ENCODE measurements at places on chromosomes 3 and 15.

GRCh38 chr15:69061414-69061842, 46.9 kb downstream of the NOX5 start:
- DNase-seq, result no peak

DNA sequence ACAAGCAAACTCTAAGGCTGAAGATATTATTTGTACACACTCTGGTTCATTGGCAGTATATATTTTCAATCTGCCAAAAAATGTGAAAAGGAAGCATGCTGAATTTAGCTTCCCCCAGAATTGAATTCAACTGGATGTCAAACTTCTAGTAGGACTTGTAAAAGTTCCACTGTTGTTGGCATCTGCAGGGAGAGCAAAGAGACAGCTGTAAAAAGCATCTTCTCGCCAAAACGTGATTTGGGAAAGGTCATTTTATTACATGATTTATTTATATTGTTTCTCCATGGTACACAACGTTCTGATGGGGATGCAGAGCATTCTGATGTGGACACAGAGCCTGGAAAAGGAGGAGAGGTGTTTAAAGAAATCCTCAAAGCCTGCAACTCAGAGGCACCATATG, 196.7 kb upstream of the ADAMTS9 start:
- DNase-seq, result no peak

- DNase-seq, result no peak
Observed at GRCh38 chr3:192637803-192638202, 89.5 kb downstream of the FGF12 start.

- DNase-seq, result no peak
Observed at GRCh38 chr3:13563321-13563720, 14.4 kb downstream of the FBLN2 start.

- no peak for DNase-seq
Observed at GRCh38 chr3:8886546-8886945, 76.7 kb downstream of the RAD18 start.

- DNase-seq, result no peak
Observed at GRCh38 chr3:188531210-188531609, 377.3 kb downstream of the LPP start.

DNA sequence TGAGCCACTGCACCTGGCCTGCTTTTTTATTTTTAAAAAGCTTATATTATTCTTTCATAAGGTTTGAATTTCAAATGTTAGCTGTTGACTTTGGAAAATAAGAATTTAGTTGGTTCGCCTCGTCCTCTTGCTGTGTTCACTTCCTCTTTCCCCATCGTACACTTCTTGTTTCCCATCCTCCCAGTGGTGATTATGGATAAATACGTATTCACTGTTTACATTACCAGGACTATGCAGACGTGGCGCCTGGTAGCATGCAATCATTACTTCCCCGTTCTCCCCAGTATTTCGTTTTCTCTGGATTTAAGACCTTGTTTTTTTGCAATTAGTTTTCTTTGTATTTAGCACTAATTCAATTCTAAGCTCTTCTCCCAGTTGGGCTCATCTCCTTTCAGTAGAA, 70.1 kb downstream of the LMLN start:
- DNase-seq, result no peak

- no peak for DNase-seq
Observed at GRCh38 chr15:58472821-58473581, 41.2 kb downstream of the LIPC start.

DNA sequence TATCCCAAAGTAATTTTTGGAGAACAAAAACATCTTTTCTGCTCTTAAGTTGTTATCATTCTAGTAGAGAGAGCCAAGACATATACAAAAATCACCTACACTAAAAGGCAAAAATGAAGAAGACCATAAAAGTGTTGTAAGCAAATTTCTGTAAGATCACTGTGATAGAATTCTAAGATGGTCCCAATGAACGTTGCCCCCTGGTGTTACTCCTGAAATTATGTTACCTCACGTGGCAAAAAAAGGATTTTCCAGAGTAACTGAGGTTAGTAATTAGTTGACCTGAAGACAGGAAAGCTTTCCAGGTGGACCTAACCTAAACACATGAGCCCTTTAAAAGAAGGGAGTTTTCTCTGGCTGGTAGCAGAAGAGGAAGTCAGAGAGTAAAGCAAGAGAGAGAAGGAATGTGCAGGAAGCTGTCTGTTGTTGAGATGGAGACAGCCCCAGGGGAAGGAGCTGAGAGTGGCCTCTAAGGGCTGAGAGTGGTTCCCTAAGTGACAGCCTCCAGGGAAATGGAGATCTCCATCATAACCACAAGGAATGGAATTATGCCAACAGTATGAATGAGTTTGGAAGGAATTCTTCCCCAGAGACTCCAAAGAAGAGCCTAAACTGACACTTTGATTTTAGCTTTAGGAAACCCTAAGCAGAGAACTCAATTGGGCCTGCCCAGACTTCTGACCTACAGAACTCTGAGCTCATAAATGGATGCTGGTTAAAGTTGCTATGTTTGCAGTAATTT, 205.9 kb downstream of the CD47 start:
- DNase-seq, result no peak

GRCh38 chr3:99269606-99270351, 368.3 kb upstream of the DCBLD2 start:
- no peak for DNase-seq

GRCh38 chr15:71093054-71094024, 21.9 kb upstream of the THSD4 start:
- no peak for DNase-seq

GRCh38 chr15:43314171-43314570, 16.2 kb downstream of the LCMT2 start:
- no peak for DNase-seq

GRCh38 chr3:52171514-52172261, 17.5 kb upstream of the POC1A start:
- DNase-seq, result no peak

GRCh38 chr3:36546226-36546625, 165.9 kb downstream of the STAC start:
- no peak for DNase-seq

GRCh38 chr3:190096345-190096744, 24.4 kb downstream of the P3H2 start:
- DNase-seq, result no peak

DNA sequence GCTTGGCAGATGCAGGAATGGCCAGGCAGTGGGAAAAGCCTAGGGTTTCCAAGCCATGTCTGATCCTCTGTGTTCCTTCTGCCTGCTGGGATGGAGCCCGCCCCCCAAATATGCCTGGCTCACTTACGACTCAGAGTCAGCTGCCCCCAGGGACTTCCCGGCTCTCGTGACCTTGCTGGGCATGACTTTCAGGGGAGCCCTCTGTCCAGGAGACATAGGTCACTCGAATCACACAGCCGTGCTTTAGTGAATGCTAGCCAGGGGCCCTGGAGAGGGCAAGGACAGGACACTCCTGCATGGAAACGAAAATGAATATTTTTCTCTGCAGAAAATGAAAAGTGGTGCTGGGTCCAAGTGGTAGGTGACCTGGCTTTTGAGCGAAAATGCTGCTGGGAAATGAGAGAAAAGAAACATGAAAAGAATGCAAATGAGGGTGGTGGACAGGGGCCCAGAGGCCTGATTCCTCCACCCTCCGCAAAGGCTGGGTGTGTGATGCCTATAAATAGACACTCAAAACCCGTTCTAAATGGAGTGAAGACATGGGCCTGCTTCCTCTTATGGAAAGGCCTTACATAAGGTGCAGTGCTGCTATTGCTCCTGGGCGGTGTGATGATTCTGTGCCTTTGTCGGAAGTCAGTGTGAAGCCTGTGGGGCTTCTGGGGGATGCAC, 107.4 kb downstream of the APBA2 start:
- no peak for DNase-seq

DNA sequence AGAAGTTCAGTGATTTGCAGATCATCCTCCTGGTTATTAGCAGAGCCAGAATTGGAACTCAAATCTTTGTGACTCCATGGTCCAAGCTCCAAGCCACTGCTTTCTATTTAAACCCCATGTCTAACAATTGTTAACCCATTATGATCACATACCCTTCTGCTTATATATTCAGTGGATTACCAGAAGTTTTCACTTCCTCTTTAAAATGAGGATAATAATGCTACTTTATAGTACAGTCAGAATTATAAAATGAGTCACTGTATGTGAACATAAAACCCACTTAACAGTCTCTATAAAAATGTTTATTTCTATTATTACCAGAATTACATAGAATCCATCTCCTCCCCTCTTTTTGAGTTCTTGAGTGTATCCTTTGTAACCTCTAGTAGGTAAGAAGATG, 550.7 kb upstream of the DPPA4 start:
- no peak for DNase-seq

DNA sequence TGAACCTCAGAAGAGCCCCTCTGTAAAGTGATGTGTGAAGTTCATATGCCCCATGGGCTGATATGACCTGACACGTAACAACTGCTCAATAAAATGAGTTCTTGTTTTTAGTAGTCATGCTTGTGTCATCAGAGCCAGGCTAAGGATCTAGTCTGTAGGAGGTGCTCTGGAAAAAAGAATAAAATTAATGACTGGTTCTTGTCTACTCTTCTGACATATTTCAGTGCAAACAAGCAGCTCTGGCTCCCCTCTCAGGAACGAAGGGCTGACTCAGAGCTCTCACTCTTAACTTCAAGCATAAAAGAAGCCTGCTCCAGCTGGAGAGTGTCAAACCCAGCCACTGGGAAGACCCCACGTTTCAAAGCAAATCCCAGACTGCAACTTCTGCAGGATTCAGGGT, 77.0 kb downstream of the LRIG1 start:
- no peak for DNase-seq

GRCh38 chr3:183540501-183541234, 14.8 kb downstream of the KLHL6 start:
- DNase-seq, result no peak

DNA sequence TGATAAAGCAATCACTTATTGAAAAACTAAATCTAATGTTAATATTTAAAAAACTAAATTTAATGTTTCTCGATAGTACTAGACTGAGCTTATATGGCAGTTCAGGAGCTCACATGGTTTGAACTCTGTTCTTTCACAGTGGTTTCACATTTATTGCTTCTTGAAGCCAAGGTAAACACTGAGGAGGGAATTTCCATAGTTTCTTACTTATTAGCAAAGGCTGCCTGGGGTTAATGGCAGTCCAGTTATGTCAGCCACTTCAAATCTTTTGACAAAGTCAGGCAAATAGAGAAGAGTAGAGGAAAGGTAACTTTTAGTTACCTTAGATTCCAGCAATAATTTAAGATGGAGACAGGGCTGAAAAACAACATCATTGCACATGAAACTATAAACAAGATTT, 831.5 kb downstream of the ROBO2 start:
- no peak for DNase-seq

DNA sequence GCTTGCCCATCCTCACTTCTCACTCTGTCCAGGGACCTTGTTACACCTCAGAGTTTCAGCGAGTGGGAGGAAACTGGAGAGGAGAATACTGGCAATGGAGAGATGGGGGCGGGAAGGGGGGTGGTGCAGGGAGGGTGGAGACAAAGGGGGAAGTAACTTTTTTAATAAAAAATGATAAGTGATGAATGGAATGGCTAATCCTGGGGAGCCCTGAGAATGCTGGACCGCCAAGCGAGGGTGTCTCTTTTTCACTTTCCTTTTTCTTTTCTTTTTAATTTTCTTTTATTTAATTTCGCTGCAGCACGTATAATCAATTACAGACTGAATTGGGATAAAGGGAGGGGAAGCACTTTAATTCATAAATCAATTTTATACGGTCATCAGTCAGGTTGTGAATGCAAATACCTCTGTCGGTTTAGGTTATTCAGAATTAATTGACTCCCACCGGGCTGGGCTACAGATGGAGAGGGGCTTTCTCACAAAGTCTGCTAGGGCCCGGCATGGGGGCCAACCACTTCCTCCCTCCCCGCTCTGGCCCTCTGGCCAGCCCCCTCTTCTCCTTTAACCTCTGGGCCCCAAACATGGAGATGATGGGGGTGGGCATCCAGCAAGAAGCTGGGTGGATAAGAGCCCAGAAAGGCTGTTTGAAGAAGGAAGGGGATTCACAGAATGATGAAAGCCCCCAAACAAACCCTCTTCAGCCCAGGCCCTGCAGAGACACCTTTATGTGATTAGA, 106.8 kb upstream of the BOC start:
- DNase-seq, result no peak

- DNase-seq, result no peak
Observed at GRCh38 chr15:56099311-56099710, 105.9 kb upstream of the NEDD4 start.

DNA sequence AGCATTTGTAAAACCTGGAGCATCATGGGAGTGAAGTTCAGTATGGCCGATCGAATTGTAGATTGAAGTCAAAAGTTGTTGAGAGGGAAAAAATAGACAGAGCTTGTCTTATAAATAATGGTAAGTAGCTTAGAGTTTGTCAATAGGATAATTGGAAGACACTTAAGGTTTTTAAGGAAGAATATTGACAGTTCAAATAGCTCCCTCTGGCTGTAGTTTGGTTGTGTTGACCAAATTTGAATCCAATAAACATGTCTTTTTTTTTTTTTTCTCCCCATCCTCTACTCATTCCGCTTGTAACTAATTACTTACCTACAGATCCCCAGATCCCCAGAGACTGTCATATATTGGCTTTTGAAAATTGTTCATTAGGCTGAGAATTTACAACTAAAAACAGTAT, 677.0 kb downstream of the AGBL1 start:
- DNase-seq, result no peak

GRCh38 chr3:52367891-52368880, 52.1 kb downstream of the DNAH1 start:
- DNase-seq, result no peak

DNA sequence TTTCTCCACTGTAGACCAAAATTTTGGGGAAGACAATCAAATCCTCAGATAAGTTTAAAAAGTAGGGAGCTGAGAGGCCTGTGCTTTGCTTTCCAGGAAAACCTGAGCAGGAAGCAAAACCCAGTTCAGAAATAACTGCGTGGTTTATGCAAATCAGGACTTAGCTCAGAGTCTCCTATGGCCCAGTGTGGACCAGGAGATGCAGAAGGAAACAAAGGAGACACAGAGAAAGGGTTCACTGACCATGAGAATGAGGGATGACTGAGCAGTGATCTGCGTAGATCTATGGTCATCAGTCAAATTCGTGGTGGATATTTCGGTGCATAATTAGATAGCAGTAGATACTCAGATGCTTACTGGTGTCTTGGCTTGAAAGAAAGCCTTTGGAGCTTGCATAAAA, 196.6 kb downstream of the TPRG1 start:
- DNase-seq, result no peak

- no peak for DNase-seq
Observed at GRCh38 chr3:142609136-142609535, 12.9 kb downstream of the PLS1 start.

DNA sequence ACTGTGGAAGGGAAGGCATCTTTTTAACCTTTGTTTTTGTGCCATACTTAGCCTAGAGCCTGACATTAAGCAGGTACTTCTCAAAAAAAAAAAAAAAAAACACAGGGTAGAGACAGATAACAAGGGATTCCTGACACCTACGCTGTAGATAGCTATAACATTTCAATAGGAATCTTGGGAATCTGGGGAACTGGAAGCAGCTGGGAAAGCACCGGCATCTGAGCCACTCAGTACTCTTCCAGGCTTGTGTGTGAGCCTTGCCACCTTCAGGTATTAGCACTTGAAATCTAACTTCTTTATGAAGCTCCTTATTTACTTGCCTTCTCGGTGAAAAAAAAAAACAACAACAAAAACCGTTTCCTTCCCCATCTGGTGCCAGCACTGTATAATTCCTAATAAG, 46.8 kb downstream of the PIK3CA start:
- DNase-seq, result no peak

GRCh38 chr3:133461291-133461690, 61.4 kb downstream of the BFSP2 start:
- no peak for DNase-seq

Data from T-helper 2 cell (primary cell).